Fibroblast of mammary gland (primary cell): ENCODE measurements at places on chromosomes 16 and 17.

GRCh38 chr16:79897453-79898146 lies 297.1 kb upstream of the MAF start:
- peak; percentile 36 for DNase-seq

- DNase-seq: peak; percentile 57
These were observed 12.5 kb downstream of the NOB1 start for GRCh38 chr16:69741951-69742904.

GRCh38 chr17:57552114-57552624 lies 192.9 kb downstream of the CCDC182 start:
- DNase-seq: peak; percentile 22

DNA sequence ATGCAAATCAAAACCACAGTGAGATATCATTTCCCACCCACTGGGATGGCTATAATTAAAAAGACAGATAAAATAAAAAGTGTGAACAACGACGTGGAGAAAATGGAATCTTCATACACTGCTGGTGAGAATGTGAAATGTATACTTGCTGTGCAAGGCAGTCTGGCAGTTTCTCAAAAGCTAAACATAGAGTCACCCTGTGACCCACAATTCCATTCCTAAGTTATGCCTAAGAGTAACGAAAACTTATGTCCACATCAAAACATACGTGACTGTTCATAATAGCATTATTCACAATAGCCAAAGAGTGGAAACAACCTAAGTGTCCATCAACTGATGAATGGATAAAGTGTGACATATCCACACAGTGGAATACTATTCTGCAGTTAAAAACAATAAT lies 38.1 kb upstream of the VPS4A start:
- peak; percentile 85 for DNase-seq

- DNase-seq: no peak
These were observed 97.3 kb downstream of the ANKRD11 start for GRCh38 chr16:89392881-89393737.

DNA sequence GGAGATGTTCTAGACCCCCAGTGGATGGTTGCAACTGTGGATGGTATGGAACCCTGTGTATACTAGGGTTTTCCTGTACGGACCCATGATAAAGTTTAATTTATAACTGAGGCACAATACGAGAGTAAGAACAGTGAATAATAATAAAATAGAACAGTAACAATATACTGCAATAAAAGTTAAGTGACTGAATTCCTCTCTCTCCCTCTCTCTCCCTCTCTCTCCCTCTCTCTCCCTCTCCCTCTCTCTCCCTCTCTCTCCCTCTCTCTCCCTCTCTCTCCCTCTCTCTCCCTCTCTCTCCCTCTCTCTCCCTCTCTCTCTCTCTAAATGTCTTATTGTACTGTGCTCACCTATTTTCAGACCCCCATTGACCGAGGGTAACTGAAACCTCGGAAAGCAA lies 291.0 kb downstream of the IRF8 start:
- DNase-seq: no peak

DNA sequence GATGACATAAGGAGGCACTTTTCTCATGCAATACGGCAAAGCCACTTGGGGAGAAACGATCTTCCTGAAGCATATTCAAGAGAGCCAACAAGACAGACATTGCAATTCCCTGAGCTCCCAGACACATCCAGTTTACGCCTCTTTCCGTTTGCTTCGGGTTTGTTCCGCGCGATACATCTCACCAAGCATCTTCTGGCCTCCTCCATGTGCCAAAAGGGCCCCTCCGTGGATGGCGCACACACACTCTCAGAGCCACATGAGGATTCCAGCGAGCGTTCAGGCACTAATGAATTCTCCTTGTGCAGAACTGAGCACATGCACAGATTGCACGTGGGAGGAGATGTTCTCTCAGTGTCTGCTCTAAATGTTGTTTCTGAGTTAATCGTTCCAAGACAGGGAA lies 146.7 kb upstream of the SHISA6 start:
- no peak for DNase-seq

GRCh38 chr17:14052886-14053615 lies 16.3 kb upstream of the COX10 start:
- DNase-seq: peak; percentile 81

DNA sequence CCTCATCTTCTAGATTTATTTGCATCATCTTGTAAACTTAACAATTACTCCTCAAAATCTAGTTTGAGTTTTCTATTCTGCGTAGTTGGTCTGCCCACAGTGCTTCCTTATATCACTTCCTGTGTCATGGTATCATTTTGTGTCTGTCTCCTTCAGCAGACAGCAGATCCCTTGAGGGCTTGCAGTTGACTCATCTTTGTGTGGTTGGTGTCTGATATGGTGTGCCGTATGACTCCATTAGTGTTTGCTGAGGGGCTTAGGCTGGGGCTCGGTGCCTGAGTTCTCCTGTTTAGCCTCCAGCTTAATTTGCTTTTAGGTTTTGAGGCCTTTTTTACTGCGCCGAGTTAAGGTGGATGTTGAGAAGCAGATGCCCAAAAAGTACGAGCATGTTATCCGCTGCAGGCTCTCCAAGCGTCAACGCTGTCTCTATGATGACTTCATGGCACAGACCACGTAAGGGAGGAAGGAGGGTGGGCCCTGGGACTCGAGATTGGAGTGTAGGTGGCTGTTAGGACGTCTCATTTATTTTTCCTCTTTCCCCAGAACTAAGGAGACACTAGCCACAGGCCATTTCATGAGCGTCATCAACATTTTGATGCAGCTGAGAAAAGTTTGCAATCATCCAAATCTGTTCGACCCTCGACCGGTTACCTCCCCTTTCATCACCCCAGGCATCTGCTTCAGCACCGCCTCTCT lies 16.9 kb downstream of the SRCAP start:
- peak; percentile 71 for DNase-seq

DNA sequence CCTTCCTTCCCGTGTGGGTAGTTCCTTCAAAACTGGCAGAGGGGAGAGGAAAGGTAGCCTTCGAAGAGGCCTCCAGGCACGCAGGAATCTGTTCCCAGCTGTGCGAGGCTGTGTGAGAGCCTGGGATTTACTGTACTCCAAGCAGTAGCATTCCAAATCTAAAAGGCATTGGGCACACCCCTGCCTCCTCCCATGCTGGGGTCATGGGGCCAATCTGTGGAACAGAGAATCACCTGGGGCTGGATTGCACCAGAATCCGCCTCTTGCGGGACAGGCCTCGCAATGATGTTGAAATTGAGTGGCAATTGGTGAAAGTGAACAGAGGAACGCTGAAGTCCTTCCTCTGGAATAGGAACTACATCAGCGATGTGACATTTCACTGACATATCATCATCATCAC lies 72.5 kb upstream of the IRX3 start:
- DNase-seq: no peak

GRCh38 chr17:42402117-42402516 lies 13.9 kb upstream of the STAT3 start:
- DNase-seq: no peak

DNA sequence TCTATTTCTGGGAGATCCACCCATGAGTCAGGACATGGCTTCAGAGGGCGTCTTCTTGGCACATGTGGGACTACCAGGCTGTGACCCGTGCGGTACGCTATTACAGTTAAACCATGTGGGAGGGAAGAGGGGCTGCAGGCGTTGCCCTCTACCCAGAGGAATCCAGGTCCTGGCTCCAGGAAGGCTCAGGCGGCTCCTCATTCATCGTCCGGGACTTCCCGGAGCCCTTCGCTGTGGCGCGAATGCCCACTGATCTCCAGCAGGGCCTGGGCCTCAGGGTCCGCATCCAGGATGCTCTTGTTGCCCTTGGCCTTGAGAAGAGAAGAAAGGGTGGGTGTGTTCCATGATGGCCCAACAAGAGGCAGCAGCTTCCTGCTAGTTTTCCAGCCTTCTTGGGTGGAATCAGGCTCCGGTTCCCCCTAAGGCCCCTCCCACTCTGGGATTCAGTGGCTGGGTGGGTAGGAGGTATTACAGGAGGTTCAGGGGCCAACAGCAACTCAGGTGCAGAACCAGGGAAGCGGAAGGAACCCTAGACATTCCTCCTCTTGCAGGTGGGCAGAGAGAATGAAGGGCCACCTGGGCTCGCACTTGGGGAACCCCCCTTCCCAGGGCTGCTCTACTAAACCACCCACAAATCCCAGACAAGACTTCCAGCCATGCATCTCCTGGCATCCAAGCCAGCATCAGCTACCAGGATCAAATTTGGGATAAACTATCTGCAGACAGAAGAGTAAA lies 24.6 kb downstream of the MEAK7 start:
- DNase-seq: no peak

DNA sequence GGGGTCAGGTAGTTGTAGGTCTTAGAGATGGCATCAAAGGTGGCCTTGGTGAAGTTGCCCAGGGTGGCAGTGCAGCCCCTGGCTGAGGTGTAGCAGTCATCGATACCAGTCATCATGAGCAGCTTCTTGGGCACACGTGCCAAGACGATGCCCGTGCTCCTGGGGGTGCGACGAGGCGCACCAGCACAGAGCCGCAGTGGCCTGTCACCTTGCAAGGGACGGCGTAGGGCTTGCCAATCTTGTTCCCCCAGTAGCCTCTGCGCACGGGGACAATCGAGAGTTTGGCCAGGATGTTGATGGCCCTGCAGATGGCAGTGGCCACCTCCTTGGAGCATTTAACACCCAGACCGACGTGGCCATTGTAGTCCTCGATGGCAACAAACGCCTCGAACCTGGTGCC lies 29.8 kb downstream of the CDC27 start:
- no peak for DNase-seq

DNA sequence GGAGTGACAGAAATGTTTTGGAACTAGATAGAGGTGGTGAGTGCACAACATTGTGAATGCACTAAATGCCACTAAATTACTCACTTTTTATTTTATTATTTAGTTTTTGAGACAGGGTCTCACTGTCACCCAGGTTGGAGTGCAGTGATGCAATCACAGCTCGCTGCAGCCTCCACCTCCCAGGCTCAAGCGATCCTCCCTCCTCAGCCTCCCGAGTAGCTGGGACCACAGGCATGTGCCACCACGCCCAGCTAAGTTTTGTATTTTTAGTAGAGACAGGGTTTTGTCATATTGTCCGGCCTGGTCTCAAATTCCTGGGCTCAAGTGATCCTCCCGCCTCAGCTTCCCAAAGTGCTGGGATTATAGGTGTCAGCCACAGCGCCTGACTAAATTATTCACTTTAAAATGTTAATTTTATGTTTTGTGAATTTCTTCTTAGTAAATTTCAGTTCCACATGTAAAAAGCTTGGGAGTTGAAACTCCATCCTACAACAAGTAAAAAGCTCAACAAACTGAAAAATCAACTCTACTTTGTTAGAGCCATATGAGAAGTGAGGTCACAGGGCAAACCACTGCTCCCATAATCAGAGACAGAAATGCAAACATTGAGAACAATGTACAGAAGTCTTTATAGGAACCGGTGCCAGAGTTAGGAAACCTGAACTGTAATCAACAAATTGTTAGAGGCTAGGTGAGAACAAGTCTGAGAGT lies 13.8 kb upstream of the SLC5A10 start:
- DNase-seq: no peak

GRCh38 chr17:48128400-48128799 lies 20.8 kb downstream of the SNX11 start:
- DNase-seq: no peak

DNA sequence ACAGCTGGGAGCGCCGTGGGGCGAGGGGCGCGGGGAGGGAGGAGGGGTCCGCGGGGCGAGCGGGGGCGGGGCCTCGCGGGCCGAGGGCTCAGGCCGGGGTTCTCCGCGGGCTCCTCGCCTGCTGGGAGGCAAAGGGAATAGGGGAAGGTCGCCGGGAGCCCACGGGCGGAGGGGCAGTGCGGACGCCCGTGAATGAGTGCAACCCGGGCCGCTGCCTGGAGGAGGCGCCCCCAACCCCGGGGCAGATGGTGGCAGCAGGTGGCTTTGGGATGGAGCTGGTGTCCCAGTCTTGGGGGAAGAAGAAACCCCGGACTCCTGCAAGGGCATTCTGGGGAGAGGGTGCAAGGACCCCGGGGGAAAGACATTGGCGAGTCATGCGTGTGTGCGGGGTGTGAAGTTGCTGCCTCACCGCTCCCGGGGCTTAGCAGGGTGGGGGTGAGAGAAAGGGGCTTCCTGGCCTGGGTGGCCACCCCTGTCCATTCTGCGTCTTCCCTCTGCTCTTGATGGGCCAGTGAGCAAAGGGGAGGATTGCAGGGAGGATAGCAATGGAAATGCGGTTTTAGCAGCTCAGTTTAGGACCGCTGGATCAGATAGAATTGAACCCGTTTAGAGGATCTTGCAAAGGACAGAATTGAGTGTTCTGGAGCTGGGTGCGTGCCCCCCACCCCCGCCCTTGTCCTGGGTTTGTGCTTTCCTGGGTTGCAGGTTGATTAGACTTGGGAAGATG lies 526 bp downstream of the KIAA0513 start:
- DNase-seq: no peak

DNA sequence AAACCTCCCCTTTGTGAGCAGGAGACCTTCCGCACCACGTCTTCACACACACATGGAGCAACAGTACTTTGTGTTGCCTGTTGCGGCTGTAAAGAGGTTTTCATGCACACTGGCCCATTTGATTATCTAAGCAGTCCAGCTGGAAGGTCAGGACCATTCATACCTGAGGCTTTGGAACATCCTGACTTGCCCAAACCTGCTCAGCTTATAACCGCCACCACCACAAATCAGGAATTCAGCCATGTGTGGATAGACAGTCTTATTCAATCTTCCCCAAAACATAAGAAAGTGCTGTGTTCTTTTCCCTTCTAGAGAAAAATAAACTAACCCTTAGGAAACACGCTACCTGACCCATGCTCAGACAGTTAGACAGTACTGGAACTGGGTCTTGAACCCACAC lies 81.6 kb upstream of the XYLT1 start:
- no peak for DNase-seq

GRCh38 chr16:714558-715476 lies at the start of gene METRN:
METRN (plus strand) TSS chr16:715118; CDS start chr16:715290, 172 bp downstream.
- peak; percentile 76 for DNase-seq

DNA sequence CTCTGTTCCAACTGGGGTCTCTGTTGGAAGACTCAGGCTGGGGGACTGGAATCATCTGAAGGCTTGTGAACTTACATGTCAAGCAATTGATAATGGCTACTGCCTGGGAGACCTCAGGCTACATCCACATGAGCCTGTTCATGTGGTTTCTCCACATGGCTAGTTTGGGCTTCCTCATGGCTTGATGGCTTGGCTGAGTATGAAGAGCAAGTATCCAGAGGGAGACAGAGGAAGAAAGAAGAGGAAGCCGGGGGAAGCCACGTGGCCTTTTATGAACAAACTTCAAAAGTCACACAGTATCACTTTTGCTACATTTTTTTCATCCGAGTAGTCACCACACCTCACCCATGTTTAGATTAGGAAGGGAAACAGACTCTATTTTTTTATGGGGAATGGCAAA lies 158.9 kb downstream of the TRIM37 start:
- DNase-seq: no peak

GRCh38 chr17:27915709-27916108 lies 22.5 kb upstream of the LYRM9 start:
- DNase-seq: no peak

- peak; percentile 92 for DNase-seq
These were observed 11.5 kb downstream of the CDH13 start for GRCh38 chr16:82638095-82638798.

GRCh38 chr16:27322858-27323780 lies 9.3 kb downstream of the IL4R start:
- no peak for DNase-seq

- DNase-seq: no peak
These were observed 147.8 kb upstream of the CA10 start for GRCh38 chr17:52306314-52306713.
